ENCODE measurements at places on chromosomes 12 and 14.

DNA sequence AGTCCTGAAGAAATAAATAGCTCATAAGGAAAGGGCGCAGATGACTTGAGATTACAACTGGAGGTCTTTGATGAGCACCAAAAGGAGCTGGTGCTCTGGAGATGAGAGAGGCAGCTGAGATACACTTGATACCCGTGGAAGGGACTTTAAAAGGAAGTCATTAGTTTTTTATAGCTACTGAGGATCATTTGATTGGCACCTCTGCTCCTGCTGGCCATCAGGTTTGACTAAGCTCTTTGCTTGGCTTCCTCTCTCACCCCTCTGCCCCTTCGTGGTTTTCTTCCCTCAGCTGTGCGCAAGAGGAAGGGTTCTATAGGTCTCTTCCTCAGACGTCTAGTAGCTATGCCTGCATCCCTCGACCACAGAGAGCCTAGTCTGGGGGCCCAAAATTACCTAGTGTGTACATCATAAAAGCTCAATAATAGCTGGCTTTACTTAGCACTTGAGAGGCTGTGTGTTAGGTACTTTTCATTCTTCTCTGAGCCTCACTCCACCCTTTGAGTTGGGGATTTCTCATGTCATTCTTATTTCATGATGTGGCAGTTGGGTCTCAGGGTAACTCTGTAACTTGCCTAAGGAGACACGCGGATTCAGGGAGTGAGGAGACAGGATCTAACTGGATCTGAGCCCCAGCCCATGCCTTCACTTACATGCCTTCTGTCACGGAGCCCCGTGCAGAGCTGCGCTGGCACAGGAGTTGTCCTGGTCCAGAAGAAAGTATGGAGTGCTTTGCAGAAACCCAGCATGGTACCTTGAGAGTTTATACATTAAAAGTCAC is 68.4 kb upstream of the ASPG start:
- DNase-seq: no peak

DNA sequence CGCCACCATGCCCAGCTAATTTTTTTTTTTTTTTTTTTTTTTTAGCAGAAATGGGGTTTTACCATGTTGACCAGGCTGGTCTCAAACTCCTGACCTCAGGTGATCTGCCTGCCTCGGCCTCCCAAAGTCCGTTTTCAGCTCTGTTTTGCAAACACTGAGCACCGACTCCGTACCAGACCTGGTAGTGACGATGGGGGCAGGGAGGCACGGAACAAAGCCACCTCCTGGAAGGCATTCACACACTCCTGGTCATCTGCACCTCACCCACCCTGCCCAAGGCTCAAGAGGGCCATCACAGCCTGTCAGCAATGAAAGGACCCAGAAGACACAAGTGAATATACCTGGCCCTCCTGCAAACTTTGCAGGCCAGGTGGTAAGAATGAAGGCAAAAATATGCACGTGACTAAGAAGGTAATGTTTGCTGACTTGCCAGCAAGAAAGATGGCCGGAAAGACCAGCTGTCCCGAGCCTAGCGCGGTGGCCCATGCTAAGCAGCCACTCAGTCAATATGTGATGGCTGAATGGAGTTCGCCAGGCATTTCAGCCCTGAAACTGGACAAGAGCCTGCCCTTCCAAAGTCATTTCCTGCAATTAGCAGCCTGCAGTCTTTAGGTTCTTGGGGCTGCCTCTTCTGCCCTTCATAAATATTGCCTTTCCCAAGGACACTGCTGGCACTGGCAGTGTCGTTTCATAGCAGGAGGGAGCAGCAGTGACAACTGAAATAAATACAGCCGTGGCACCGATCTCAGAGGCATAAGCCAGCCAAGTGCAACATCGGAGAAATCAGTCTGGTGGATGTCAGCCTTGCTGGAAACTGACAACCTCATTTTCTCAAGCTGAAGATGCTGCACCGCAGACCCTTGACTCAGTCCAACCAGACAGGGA is 17.6 kb downstream of the MMAB start:
- DNase-seq: no peak

- no peak for DNase-seq
Observed at GRCh38 chr14:54742492-54743350, 159.9 kb downstream of the GCH1 start.

- no peak for DNase-seq
Observed at GRCh38 chr12:93979189-93979588, 169.2 kb upstream of the PLXNC1 start.

GRCh38 chr12:118404876-118405521 is 28.6 kb downstream of the SUDS3 start:
- DNase-seq: peak; percentile 14

- DNase-seq: no peak
Observed at GRCh38 chr14:91453744-91454143, 36.1 kb upstream of the CCDC88C start.

DNA sequence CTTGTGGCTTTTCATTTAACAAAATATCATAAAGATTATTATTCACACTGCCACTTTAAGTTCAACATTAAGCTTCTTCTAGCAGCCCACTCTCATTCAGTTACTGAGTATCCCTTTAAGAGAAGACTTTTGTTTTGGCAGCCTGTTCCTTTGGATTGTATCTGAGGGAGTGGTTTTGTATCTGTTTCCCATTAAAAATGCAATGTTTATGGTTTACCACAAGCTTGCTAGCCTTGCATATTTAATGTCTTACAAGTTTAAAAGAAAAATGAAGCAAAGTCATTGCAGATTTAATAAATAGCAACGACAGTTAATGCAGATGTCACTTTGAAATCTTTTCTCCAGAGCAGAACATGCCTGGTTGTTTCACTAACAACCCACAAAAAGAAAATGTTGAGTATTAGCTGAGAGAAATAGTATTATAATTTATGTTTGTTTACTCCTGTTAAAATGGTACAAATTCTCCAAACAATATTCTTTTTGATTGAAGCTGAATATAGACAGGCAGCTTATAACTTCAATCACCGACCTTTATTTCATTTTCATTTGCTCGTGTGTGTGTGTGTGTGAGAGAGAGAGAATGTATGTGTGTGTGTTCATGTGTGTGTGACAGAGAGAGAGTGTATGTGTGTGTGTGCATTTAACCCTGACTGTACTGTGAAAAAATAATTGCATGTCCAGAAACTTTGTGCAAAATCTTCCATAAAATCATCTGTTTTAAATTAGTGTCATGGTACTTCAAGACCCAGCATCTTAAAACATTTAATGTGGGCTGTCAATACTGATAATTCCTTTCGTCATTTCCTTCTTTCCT is 1.8 kb downstream of the DCN start:
- no peak for DNase-seq
